ENCODE measurements at places on chromosomes 2 and 18. TPM values are rescaled to one million over a fixed set of nuclear protein-coding genes. Genes with fewer than 3 reads are reported as not detected.

EIF5B gene
- total RNA-seq, result 35.9 TPM

NEB gene
- under 0.01 TPM for total RNA-seq

DSG4 gene
- total RNA-seq, result 0.04 TPM

SH2D6 gene
- 0.12 TPM for total RNA-seq

PAIP2B gene
- 3.8 TPM for total RNA-seq

DLX1 gene
- total RNA-seq, result 7.6 TPM

RGPD8 gene
- 8.4 TPM for total RNA-seq

RIT2 gene
- total RNA-seq, result not detected

CNGA3 gene
- not detected for total RNA-seq

CD302 gene
- total RNA-seq, result 8.5 TPM

SERPINB3 gene
- total RNA-seq, result 5.6 TPM

LCT gene
- not detected for total RNA-seq

SCRN3 gene
- total RNA-seq, result 26.6 TPM

CNDP1 gene
- not detected for total RNA-seq

SUMO1 gene
- 115 TPM for total RNA-seq

IL37 gene
- 2.6 TPM for total RNA-seq
